Ovary (tissue), 10 donors: ENCODE measurements at places on chromosomes 12 and 14.

DNA sequence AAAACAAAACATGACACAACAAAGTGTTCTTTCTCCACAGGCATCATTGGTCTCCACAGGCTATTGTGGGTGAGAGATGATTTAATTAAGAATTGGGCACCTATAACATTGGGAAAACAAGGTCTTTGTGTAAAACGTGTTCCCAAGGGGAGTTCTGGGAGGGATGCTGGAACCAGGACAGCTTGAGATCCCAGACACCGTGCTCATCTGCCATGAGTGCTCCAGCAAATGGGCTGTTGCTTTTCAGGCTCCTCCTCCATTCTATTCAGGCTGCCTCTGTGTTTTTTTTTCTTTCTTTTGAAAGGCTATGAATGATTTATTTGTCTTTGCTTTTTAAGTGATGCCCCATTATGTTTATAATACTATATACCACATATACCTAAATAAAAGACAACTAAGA is 122.4 kb downstream of the DACT1 start:
- no peaks in the 10 kb centered on the region for H3K27me3 ChIP-seq
- peaks cover 5% of the 10 kb centered on the region for H3K4me1 ChIP-seq
- H3K4me3 ChIP-seq: no peak overlapping the region
- H3K27ac ChIP-seq: no peak overlapping the region
- DNase-seq: no peak

- H3K27me3 ChIP-seq: no peaks in the 10 kb centered on the region
- no peaks in the 10 kb centered on the region for H3K4me1 ChIP-seq
- H3K36me3 ChIP-seq: no peaks in the 10 kb centered on the region
- DNase-seq: no peak
These were observed 974.2 kb upstream of the TMEM132C start for GRCh38 chr12:127292736-127293135.

DNA sequence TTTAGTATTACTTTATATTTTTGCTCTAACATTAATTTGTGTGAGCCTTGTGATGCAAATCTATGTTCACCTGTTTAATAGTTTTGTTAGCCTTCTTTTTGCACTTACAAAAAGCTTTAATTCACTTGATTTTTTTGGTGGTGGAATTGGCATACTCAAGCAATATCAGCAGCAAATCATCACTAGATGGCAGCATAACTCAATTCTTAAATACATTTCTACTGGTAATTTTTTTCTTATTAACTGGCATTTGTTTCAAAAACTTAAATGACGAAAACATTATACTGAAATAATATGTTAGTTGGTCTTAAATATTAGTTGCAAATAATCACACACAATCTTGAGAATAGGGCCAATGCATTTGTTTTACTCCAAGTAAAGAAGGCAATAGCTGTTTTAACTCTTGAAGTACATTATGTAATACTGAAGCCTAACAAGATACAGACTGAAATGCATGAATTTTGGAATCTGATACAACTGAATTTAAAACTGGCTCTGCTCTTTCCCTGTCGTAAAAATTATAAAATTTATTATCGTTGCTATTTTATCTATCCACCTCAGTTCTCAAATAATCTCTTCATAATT is 151.5 kb downstream of the ATXN7L3B start:
- no peak for DNase-seq
- no peaks in the 10 kb centered on the region for H3K27me3 ChIP-seq
- no peaks in the 10 kb centered on the region for H3K36me3 ChIP-seq
- H3K27ac ChIP-seq: no peak overlapping the region
- H3K4me3 ChIP-seq: no peak overlapping the region
- no peaks in the 10 kb centered on the region for H3K4me1 ChIP-seq

DNA sequence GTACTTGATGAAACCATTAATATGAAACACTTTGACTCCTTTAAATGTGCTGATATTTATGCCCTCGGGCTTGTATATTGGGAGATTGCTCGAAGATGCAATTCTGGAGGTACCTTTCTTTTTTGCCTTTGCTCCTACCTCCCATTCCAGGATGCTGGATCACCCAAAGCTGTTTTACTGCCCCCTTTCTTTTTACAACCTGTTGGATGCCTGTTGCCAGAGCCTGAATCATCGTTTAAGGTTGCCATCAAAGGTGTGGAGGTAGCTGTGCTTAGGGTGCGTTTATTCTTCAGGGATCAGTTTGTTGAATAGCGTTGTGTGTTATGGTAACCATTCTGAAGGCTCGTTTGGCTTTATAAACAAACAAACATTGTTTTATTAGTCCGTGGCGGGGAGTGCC is 19.9 kb upstream of the TAMALIN start:
- no peak overlapping the region for H3K27ac ChIP-seq
- no peak for DNase-seq
- no peaks in the 10 kb centered on the region for H3K36me3 ChIP-seq
- no peaks in the 10 kb centered on the region for H3K27me3 ChIP-seq

GRCh38 chr12:109753054-109753401 is 39.4 kb downstream of the FAM222A start:
- DNase-seq: peak; percentile 4
- H3K27me3 ChIP-seq: no peaks in the 10 kb centered on the region
- H3K36me3 ChIP-seq: no peaks in the 10 kb centered on the region

DNA sequence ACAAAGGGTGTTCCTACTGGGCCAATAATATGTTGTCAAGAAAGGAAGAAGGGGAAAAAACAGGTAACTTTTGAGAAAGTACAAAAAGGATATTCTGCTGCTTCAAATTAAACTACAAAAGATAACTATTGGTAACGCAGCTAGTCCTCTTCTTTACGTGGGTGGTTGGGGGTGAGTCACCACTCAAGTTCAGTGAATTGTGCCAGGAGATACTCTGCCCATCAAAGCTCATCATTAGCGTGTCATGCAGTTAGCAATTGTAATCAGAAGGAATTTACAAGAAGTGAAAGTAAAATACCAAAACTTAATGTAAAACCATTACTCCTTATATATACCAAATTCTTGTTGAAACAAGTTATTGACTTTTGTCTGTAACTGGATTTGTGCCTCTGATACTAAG is 342.0 kb downstream of the NPAS3 start:
- no peak for DNase-seq
- H3K4me3 ChIP-seq: no peak overlapping the region
- H3K4me1 ChIP-seq: no peaks in the 10 kb centered on the region
- H3K27me3 ChIP-seq: no peaks in the 10 kb centered on the region
- H3K27ac ChIP-seq: no peak overlapping the region

GRCh38 chr12:5071496-5071895 is 27.8 kb downstream of the KCNA5 start:
- H3K27me3 ChIP-seq: no peaks in the 10 kb centered on the region
- no peak overlapping the region for H3K27ac ChIP-seq
- no peaks in the 10 kb centered on the region for H3K36me3 ChIP-seq
- H3K4me3 ChIP-seq: no peak overlapping the region
- no peak for DNase-seq
- H3K4me1 ChIP-seq: no peaks in the 10 kb centered on the region

DNA sequence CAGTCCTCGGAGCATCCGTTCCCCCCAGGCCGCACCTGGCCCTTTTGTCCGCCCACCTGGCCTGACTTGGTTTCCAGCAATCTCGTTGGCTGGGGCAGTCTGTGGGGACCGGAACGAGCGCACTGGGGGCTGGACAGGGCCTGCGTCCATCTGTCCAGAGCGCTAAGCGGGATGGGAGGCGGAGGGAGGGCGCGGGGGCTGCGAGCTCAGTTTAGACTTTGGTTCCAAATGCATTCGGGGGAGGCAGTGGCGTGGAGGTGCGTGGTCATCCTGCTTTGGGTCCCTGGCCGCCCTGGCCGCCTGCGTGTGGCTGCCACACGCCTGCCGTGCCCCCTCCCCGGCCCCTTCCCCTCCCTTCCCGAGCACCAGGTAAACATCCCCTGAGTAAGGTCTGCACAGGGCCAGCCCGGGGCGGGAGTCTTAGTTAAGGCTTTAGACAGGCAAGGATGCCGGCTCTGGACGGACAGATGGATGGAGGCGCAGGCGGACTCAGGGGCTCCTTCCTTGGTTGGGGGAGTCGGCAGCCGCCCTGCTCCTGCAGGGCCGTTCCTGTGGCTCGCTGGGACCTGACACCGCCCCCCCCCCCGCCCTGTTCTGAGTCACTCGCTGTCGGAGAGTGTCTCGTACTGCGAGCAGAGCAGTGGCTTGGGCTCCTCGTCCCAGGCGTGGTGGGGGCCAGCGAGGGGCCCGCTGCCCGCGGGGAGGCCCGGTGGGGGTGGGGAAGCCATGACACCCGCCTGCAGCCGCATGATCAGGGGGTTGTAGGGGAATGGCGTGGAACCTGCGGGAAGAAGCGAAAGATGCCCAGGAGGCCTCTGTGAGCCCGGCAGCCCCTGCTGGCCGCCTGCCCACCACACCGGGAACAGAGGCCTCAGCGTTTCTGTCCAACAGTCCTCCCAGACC is 30.2 kb downstream of the RFLNA start:
- no peaks in the 10 kb centered on the region for H3K36me3 ChIP-seq
- no peak overlapping the region for H3K4me3 ChIP-seq
- DNase-seq: no peak
- peaks cover 2% of the 10 kb centered on the region for H3K4me1 ChIP-seq
- H3K27me3 ChIP-seq: no peaks in the 10 kb centered on the region

GRCh38 chr14:49946320-49947141 is 53.6 kb downstream of the ARF6 start:
- H3K36me3 ChIP-seq: no peaks in the 10 kb centered on the region
- H3K4me1 ChIP-seq: no peaks in the 10 kb centered on the region
- no peaks in the 10 kb centered on the region for H3K27me3 ChIP-seq
- no peak for DNase-seq
- H3K27ac ChIP-seq: no peak overlapping the region
- H3K4me3 ChIP-seq: no peak overlapping the region

- H3K27ac ChIP-seq: no peak overlapping the region
- H3K4me3 ChIP-seq: no peak overlapping the region
- no peaks in the 10 kb centered on the region for H3K4me1 ChIP-seq
- no peaks in the 10 kb centered on the region for H3K27me3 ChIP-seq
These were observed 989.1 kb upstream of the TMEM132C start for GRCh38 chr12:127277882-127278281.

DNA sequence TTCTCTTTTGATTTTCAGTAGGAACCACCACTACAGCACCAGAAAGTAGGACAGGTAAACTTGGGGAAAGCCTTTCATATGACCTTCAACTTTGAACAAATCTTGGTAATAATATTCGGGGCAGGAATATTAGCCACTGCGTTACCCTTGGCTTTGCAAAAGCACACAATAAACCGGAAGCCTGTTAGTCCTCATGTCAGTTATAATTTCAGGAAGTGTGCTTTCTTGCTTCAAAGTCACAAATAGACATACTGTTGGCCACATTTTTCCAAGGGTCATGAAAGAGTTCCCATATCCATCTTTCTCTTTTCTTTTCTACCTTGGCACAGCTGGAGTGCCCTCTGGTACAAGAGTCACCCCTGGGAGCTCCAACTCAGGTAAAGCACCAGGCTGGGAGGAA is 167.2 kb upstream of the CNTN1 start:
- DNase-seq: no peak
- no peaks in the 10 kb centered on the region for H3K27me3 ChIP-seq
- no peak overlapping the region for H3K4me3 ChIP-seq
- no peak overlapping the region for H3K27ac ChIP-seq
- no peaks in the 10 kb centered on the region for H3K4me1 ChIP-seq
- no peaks in the 10 kb centered on the region for H3K36me3 ChIP-seq

DNA sequence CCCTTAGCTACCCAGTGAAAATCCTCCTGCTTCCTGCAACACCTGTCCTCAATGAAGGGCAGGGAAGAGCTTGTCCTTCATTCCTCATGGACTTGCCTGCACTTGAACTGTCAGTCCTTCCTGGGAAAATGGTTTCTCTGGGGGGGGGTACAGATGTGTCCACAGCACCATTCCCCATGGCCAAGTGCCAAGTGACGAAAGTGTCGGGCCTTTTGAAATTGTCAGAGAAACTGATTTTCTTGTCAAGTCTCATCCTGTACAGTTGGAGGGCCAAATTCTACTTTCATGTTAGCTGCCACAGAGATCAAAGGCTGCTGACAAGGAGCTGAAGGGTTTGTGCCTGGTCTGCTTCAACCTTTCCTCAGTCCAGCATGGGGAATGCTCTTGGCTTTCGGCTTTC is 179.5 kb upstream of the PARP11 start:
- H3K36me3 ChIP-seq: no peaks in the 10 kb centered on the region
- no peaks in the 10 kb centered on the region for H3K27me3 ChIP-seq
- DNase-seq: no peak
- no peak overlapping the region for H3K27ac ChIP-seq

DNA sequence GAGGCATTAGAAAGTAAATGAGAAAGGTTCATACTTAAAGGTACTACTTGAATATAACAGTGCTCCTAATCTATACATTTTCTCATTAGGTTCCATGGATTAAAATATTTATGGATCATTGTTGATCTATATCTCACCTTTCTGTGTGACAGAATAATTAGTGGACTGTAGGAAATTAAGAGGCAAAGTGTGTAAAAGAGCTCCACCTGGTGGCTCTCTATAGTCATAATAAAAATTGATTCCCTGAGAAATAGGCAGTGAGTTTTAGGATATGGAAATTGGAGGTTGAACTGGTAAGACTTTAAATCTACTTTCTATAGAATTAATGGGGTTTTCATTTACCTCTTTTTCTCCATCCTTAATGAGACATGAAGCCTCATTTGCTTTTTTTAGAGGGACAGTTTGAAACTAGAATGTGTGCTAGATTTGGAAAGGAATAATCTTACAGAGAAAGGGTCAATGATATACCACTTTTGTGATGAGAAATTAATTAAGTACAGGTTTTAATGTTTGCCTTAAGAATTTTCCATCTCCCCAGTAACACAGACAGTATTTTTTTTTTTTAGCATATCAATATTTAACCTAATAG is 11.8 kb upstream of the DERA start:
- DNase-seq: no peak
- H3K4me3 ChIP-seq: no peak overlapping the region

- H3K4me3 ChIP-seq: no peak overlapping the region
- no peak for DNase-seq
- no peak overlapping the region for H3K27ac ChIP-seq
- H3K36me3 ChIP-seq: no peaks in the 10 kb centered on the region
- no peaks in the 10 kb centered on the region for H3K4me1 ChIP-seq
These were observed 100.2 kb downstream of the SYNE2 start for GRCh38 chr14:63952933-63953437.

- H3K36me3 ChIP-seq: no peaks in the 10 kb centered on the region
- no peak overlapping the region for H3K27ac ChIP-seq
- H3K4me1 ChIP-seq: peaks cover 9% of the 10 kb centered on the region
- no peaks in the 10 kb centered on the region for H3K27me3 ChIP-seq
- H3K4me3 ChIP-seq: no peak overlapping the region
- no peak for DNase-seq
These were observed 20.7 kb downstream of the NTF3 start for GRCh38 chr12:5452569-5452968.

DNA sequence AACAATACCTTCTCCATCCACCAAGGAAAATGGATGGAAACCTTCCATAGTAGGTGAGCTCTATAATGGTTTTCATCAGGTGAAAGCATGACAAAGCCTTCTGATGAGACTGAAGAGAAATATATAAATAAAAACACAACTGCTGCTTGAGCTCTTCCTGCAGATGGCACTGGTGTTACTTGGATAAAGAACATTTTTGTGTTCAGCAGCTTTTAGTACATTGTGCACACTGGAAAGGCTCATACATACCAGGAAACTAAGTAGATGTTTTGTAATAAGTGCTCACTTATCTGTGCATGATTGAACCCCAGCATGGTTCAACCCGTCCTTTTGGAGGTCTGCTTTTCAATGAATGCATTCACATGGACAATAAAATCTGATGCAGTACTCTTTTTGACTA is 357.3 kb upstream of the MIS18BP1 start:
- H3K4me3 ChIP-seq: no peak overlapping the region
- no peaks in the 10 kb centered on the region for H3K4me1 ChIP-seq
- no peaks in the 10 kb centered on the region for H3K27me3 ChIP-seq
- DNase-seq: no peak
